Urothelium cell line (cell line): ENCODE measurements at places on chromosomes 2 and 18.

DNA sequence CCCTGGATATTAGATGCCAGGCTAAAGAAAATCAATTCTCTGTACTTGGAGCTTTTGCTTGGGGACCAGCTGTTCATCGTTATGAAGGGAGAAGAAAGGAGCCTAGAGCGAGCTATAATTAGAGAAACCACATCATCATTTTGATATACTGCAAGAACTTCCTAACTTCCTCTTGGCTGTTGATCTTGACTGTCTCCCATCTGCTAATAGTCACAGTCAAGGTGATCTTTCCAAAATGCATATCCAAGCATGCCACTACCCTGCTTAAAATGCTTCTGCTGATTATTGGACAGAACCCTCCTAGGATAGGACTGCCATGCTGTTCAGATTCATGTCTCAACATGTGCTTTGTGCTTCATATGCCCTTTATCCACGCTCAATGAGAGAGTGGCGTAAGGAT, 54.8 kb downstream of the RAPGEF4 start:
- DNase-seq: no peak

GRCh38 chr2:197179744-197180498, 130.7 kb downstream of the ANKRD44 start:
- no peak for DNase-seq

DNA sequence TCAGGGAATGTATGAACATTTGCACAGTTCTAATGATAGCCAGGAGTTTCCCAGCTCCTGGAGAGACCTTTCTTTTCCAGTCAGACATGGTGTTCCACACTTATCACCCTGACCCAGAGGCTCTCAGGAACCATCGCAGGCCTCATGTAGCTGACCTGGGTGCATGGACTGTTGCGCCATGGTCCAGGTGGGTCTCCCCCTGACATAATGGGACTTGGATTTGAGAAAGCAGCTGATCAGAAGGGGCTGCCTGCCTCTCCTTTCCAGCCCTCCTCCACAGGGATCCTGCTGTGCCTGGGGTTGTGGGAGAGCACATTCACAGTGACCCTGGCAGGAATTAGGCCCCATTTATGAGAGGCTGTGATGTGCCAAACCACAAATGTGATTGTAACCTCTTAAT, 133.4 kb upstream of the ALPP start:
- DNase-seq: no peak

- DNase-seq: no peak
Measured at GRCh38 chr2:3251946-3252345, 125.7 kb downstream of the EIPR1 start.

GRCh38 chr2:5387406-5387805, 304.8 kb upstream of the SOX11 start:
- DNase-seq: no peak

DNA sequence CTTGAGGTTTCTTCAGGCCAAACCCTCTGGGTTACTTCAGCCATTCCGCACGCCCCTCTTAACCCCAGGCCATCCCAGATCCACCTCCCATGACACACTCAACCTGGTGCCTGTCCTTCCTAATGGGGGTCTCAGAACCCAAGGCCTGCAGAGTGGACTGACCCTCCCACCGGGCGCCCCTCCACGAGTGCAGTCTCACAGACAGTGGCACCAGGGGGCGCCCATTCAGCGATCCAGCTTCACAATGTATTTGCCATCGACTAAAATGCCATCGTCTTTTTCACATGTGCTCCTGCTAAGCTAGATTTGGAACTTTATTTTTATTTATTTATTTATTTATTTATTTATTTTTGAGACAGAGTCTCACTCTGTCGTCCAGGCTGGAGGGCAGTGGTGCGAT, 38.5 kb downstream of the INPP5D start:
- DNase-seq: no peak

GRCh38 chr2:156480376-156480775, 44.2 kb downstream of the GPD2 start:
- no peak for DNase-seq

DNA sequence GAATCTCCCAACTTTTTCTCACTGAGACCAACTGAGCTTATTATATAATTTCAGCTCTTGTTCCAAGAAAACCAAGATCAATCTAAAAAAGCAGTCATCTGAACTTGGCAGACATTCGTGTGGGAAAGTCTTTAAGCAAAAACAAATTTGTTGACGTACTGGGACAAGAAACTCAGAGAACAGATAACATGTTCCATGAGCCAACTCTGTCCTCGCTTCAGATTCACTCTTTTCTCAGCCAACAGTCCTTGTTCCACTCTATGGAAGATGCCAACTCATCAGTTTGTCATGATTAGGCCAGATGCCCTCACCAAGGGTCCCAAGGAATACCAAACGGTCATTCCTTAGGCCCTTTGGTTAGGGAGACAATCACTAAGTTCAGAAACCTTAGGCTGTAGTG, 224.2 kb upstream of the CTAGE1 start:
- no peak for DNase-seq

GRCh38 chr18:74682141-74682990, 84.7 kb downstream of the ZNF407 start:
- peak; percentile 14 for DNase-seq

- DNase-seq: no peak
Measured at GRCh38 chr2:162243294-162243693, at the start of gene FAP. FAP (minus strand) TSS chr2:162243445; CDS start chr2:162243327, 118 bp downstream.

DNA sequence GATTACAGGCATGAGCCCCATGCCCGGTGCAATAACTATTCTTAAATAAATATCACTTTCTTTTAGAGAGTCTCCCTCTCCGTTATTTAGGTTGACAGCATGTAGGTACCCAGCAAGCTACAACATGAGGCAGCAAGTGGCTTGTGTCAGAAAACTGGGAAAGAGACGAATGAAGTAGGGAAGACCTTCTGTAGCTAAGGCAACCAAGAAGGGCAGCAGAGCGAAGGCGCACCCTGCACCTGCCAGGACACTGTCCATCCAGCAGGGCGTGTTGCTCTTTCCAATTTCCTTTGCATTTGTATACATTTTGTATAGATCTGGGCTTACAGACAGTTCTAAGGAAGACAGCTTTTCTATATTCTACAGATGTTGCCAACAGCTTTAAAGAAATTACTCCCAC, 48.1 kb downstream of the FAM228A start:
- no peak for DNase-seq

- DNase-seq: peak; percentile 44
Measured at GRCh38 chr2:28469304-28469703, 26.6 kb upstream of the PLB1 start.

- DNase-seq: peak; percentile 23
Measured at GRCh38 chr2:220835583-220835982, 736.5 kb downstream of the EPHA4 start.

GRCh38 chr2:159137511-159138241, 148.8 kb downstream of the WDSUB1 start:
- no peak for DNase-seq

GRCh38 chr18:70781860-70782453, 493.1 kb downstream of the SOCS6 start:
- peak; percentile 61 for DNase-seq

- DNase-seq: no peak
Measured at GRCh38 chr2:30197570-30198192, 33.7 kb upstream of the LBH start.

DNA sequence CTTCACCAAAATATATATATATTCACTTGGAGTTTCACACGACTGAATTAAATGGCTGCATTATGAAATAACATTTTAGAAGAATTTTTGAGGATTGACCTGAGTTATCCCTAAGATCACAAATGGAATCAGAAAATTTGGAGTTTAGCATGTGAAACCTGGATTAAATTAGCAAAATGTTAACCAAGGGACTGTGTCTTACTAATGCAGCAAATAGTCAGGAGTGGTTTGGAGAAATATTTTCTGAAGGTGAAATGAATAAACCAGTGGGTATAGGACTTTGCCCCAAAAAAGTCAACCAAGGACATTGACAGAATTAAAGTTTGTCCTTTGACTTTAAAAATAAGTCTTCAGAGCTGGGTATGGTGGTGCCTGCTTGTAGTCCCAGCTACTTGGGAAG, 111.2 kb downstream of the PRPF40A start:
- no peak for DNase-seq

- DNase-seq: no peak
Measured at GRCh38 chr2:54456362-54456611, 160 bp downstream of the SPTBN1 start.

GRCh38 chr18:59189008-59189407, 30.9 kb upstream of the GRP start:
- no peak for DNase-seq

DNA sequence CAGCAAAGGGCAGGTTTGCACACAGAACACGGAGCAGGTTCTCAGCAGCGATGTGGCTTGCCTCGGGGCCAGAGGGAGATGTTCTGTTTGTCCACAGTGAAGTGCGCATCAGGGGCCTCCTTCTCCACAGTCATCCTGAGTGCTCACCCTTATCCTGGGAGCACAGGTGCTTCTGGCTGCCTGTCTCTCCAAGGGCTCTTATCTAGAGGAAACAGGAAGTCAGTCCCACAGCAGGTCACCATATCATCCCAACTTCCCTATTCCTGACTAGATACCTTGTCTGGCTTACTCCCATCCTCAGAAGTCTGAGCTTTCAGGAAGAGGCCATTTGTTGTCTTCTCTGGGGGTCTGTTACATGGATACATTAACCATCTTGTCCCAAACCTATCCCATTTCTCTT, at the start of gene CD207:
CD207 (minus strand) TSS at position 174 of the 400 bp plus-strand sequence; CDS start at position 134, 40 bp downstream.
- DNase-seq: no peak

DNA sequence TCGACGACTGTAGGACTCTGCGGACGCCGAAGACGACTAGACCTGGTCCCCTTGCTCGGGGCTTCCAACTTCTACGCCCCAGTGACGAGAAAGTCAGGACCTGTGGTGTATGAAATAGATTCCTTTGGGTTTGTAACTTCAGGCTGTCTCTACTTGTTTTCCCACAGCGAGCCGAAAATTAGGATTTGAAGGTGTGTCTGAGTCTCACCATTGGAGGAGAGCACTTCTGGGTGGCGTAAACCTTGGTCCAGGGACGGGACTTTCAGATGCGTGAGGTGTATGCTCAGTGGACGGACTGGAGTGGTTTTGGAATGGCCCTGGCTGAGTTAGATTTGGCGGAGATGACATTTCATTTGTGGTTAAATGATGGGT, 1.3 kb downstream of the BIRC6 start:
- DNase-seq: no peak

DNA sequence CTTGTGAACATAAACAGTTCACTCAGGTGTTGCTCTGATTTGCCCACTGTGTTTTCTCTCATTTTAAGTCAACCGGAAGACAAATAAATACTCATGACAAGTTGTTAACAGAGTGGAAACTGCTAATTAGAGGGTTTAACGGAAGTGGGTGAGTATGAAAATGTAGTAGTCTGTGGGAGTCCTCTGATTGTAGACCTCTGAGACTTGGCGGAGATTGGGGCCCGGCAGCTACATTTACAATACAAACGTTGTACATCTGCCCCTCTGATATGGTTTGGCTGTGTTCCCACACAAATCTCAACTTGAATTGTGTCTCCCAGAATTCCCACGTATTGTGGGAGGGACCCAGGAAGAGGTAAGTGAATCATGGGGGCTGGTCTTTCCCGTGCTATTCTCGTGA, 107.3 kb upstream of the FAM98A start:
- no peak for DNase-seq

DNA sequence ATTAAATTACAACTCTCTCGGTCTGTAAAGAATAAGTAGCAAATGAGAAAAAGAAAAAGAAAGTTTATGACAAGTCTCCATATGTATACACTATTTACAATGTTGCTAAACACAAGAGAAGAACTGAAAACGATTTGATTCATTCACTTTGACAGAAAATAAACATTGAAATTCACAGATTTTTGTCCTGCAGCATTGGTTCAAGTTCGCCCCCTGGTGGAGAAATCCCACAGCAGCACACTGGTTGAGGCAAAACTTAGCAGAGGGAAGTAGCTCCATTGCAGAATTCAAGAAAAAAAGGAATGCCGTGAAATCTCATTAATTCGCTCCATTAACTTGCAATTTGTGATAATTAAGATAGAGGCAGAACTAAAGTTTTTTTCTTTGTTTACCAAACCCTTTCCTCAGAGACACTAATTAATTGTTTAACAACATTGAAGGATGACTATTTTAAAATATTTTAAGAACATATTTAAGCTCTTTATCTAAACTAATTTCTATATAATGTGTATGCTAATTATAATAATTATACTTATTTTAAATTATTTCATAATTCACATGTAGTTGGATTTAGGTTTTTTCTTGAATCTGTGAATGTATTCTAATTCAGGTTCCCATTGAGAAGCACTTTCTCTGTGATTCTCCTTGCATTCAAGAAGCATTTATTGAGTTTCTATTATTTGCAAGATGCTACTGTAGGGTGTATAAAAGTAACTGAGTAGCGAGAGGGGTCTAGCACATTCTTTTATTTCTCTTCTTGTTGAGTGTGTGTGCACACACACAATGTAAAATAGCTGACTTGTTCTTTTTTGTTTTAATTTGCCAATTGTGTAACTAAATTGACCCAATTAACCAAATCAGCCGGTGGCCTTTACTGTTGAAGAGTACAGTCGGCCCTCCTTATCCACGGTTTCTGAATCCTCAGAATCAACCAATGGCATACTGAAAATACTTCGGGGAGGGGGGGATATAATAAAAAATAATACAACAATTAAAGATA, 74.1 kb downstream of the COL4A3 start:
- peak; percentile 53 for DNase-seq

- DNase-seq: no peak
Measured at GRCh38 chr2:160635488-160635887, 141.9 kb upstream of the RBMS1 start.

DNA sequence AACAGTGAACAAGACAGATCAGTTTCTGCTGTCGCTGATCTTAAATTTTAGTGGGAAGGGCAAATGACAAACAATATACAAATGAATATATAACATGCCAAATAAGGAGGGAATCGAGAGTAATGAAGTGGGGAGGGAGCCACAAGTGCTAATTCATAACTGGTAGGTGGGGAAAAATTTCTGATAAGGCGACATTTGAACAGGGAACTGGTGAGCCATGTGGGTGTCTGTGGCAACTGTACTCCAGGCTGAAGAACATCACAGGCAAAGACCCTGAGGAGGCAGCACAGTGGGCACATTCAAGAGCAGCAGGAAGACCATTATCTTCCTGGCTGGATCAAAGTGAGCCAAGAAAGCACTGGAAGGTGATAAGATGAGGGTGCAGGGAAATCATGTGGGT, 51.6 kb upstream of the CD28 start:
- no peak for DNase-seq

DNA sequence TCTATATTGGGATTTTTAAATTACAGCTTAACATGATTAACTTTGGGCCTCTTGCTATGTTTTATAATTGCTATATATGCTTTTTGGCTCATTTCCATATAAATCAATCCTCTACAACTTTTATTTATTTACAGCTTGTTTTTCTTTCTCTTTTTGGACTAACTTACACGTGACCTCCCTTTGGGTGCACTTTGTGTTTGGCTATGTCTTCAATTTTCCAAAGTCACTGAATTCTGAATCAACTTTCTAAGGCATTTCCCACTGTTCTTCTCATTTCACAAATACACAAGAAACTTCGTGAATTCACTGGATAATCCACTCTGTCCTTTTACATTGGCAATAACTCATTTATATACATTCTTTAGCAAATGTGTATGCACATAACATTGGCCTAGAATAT, 5.4 kb upstream of the CPS1 start:
- DNase-seq: no peak

- no peak for DNase-seq
Measured at GRCh38 chr2:190323406-190323805, 3.8 kb upstream of the HIBCH start.
